Retina (tissue), 1 donor: ENCODE measurements at places on chromosomes 2 and 18.

DNA sequence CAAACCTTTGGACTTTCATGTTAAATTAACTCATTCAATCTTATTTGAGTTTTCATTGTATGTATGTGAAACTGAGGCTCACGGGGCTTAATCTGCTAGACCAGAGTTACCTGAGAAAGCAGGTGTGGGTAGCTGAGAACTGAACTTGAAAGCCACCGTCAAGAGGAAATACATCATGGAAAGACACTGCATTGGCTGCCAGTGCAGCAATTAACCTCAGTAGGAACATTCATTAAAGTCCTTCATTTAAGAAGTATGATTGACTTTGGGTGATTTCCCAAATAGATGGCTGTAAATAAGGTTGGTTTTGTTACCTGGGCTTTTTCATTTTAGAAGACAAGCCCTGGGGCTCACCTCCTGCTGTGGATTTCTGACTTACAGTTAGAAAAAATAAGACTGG is 36.5 kb upstream of the MGAT5 start:
- DNase-seq: no peak

GRCh38 chr18:48992791-48993555 is 42.2 kb upstream of the SMAD7 start:
- DNase-seq: no peak

DNA sequence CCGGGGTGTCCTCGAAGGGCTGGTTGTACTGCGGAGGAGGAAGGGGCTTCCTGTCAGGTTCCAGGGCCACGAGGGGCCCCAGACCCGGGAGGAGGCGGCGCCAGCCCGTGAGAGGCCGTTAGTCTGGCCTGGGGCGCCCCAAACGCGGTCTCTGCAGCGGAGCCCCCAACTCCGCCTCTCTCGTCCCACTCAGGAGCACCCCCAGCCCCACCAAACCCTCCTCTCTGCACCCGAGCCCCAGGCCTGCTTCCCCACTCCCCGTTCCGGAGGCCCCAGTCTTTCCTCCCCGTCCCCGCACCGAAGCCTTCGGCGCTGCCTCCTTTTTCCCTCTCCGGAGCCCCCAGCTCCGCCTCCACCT is 473 bp downstream of the HJURP start:
- DNase-seq: no peak

- no peak for DNase-seq
These were observed 39.3 kb upstream of the EPB41L3 start for GRCh38 chr18:5582849-5583681.
